ENCODE measurements at places on chromosomes 1 and 21.

DNA sequence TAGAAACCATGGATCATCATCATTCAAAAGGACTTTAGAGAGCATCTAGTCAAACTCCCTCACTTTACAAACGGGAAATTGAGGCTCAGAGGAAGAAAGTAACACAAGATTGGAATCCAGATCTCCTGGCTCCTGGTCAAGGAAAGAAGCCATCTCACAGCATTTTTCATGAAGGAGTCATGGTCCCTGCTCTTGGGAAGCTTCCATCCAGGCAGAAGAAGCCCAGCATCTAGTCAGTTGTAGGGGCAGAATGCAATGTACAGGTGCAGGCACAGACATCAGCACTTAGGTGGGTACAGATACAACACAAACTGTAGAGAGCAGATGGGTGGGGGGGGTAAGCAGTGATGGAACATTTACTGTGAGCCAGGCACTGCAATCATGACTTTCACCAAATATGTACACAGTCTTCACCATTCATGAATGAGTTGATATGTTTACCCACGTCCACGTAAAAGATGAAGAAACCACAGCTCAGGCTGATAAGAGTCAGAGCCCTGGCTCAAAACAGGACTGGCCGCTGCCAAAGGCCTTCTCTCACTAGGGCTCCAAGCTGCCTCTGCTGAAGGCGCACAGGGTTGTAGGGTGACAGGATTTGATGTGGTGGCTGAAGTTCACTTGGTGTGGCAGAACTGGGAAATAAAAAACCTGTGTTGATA, 44.0 kb downstream of the OPTC start:
- no peak for DNase-seq
- no peaks in the 10 kb centered on the region for H3K36me3 ChIP-seq
- no peaks in the 10 kb centered on the region for H3K4me1 ChIP-seq
- H3K27me3 ChIP-seq: peaks cover 3% of the 10 kb centered on the region

DNA sequence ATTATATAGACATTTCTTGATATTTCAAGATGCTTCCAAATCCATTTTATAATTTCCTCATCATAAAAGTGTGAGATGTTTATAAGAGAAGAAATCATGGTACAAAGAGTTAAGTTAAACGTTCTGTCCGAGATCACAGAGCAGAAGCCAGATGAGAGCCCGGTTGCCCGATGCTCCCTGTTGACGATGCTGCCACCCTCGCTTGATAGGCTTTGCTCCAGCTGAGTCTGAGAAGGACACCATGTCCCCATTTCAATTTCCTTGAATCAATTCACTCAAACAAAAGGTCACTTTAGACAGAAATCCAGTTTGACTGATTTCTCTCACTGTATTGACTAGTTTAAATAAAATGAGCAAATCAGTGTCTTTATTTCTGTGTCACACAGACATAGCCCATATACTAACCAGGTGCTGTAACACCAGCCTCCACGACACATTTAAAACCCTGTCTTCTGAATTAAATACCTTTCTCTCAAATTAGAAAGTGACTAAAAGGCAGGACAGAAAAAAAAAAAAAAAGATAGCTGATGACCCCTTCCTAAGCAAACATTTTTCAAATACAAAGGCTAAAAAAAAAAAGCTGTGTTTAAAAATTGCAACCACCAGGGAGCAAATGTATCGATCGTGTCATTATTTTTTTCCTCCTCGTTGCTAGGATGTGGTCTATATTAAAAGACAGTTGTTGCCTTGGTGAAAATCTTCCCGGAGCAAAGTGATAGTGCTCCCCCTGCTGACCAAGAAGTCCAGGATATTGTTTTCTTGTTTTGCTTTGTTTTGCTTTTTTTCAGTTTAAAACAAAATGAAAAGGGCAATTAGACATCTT, 35.2 kb downstream of the DNASE2B start:
- peaks cover 2% of the 10 kb centered on the region for H3K27me3 ChIP-seq
- peak overlapping the region; percentile 63 for H3K4me3 ChIP-seq
- peaks cover 6% of the 10 kb centered on the region for H3K4me1 ChIP-seq
- peak overlapping the region; percentile 40 for H3K27ac ChIP-seq

- no peak for DNase-seq
- no peaks in the 10 kb centered on the region for H3K36me3 ChIP-seq
- no peak overlapping the region for H3K27ac ChIP-seq
- H3K27me3 ChIP-seq: no peaks in the 10 kb centered on the region
- H3K4me3 ChIP-seq: no peak overlapping the region
Observed at GRCh38 chr1:118621839-118622238, 366.3 kb downstream of the TBX15 start.

- no peaks in the 10 kb centered on the region for H3K36me3 ChIP-seq
- peaks cover 48% of the 10 kb centered on the region for H3K27me3 ChIP-seq
- no peak overlapping the region for H3K4me3 ChIP-seq
Observed at GRCh38 chr1:157105988-157106812, 6.6 kb upstream of the ETV3L start.

- H3K4me3 ChIP-seq: no peak overlapping the region
- H3K4me1 ChIP-seq: peaks cover 8% of the 10 kb centered on the region
- no peak overlapping the region for H3K27ac ChIP-seq
- no peaks in the 10 kb centered on the region for H3K36me3 ChIP-seq
- no peak for DNase-seq
- H3K27me3 ChIP-seq: peaks cover 15% of the 10 kb centered on the region
Observed at GRCh38 chr1:94808669-94809068, 11.5 kb upstream of the SLC44A3 start.

- H3K27me3 ChIP-seq: no peaks in the 10 kb centered on the region
- DNase-seq: no peak
- H3K36me3 ChIP-seq: peaks cover 38% of the 10 kb centered on the region
- H3K4me3 ChIP-seq: peak overlapping the region; percentile 79
Observed at GRCh38 chr1:167446966-167447365, 71.4 kb downstream of the CD247 start.

DNA sequence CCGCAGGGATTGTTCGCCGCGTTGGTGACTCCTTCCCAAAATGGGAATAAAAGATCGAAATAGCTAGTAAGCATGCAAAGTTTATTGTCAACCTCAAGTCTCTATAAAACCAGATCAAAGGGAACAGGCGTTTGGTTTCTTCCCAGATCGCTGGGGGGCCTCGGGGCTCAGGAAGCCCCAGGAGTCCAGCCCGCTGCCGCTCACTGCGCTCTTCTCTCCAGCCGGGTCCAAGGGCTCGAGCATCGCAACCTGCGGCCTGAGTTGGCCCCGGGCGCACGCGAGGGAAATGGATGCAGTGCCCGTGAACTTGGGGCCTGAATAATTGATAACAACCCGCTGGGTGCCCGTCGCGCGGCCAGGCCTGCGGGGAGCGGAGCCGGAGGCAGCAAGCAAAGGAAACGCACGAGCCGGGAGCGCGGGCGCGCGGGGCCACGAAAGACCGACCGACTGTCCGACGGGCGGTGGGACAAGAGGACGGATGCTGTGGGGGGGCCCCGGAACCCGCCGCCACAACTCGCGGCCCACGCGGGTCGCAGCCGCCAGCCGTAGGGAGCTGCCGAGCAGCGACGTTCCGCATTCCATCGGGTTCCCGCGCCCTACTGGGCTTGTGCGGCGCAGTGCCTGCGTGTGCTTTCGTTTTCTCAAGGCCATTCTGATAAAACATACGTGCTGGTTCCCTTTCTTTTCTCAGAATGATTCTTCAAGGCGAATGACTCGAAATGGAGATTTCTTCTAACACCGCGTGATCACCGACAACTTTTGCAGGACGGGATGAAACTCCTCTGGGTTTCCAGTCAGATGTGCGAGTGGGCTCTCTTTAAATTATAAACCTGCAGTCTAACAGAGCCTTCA, 14.0 kb upstream of the ALX3 start:
- DNase-seq: peak; percentile 83
- peak overlapping the region; percentile 54 for H3K27ac ChIP-seq
- peaks cover 19% of the 10 kb centered on the region for H3K4me1 ChIP-seq

DNA sequence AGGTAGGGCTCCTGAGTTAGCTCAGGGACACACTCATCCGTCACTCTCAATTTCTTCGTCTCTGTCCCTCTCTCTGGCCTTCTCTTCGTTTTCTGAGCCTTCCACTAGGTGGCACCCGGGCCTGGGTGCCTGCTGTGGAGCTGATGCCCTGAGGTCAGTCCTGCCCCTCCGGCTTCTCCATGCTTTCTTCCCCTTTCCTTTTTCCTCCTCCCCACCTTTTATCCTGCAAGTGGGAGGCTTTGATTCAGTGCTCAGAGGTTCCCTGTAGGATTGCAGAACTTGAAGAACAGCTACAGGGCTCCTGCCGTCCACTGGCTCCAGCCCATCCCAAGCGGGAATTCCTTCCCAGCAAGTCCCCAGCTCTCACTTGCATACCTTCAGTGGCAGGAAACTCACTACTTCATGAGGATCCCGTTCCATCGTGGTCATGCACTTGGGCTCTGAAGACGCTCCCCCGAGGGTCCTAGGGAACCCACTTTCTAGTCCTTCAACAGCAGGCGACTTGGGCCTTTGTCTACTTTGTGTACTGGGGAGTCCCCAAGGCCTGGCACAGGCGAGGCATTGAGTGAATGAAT, 45.6 kb downstream of the SRRM1 start:
- H3K4me1 ChIP-seq: peaks cover 2% of the 10 kb centered on the region
- peaks cover 7% of the 10 kb centered on the region for H3K27me3 ChIP-seq
- DNase-seq: peak; percentile 89
- no peak overlapping the region for H3K4me3 ChIP-seq
- H3K27ac ChIP-seq: no peak overlapping the region
- H3K36me3 ChIP-seq: no peaks in the 10 kb centered on the region

DNA sequence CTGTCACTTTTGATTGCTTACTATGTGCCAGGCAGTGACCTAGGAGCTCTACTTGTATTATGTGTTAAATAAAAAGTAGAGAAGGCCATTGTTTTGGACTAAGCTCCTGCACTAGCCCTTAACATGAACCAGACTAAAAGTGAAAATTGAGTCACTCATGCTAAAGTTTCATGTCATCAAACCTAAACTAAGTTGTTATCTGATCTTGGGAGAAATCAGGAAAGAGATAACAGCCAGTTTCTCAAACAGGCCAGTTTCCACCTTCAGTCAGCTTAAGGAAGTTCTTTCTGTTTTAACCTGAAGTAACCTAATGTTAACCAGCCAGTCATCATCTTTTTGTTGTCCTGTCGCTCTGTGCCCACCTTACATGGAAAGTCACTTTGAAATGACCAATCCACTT, 102.1 kb upstream of the MARK1 start:
- no peak overlapping the region for H3K4me3 ChIP-seq
- H3K36me3 ChIP-seq: no peaks in the 10 kb centered on the region
- no peaks in the 10 kb centered on the region for H3K4me1 ChIP-seq
- no peak for DNase-seq
- H3K27ac ChIP-seq: no peak overlapping the region

DNA sequence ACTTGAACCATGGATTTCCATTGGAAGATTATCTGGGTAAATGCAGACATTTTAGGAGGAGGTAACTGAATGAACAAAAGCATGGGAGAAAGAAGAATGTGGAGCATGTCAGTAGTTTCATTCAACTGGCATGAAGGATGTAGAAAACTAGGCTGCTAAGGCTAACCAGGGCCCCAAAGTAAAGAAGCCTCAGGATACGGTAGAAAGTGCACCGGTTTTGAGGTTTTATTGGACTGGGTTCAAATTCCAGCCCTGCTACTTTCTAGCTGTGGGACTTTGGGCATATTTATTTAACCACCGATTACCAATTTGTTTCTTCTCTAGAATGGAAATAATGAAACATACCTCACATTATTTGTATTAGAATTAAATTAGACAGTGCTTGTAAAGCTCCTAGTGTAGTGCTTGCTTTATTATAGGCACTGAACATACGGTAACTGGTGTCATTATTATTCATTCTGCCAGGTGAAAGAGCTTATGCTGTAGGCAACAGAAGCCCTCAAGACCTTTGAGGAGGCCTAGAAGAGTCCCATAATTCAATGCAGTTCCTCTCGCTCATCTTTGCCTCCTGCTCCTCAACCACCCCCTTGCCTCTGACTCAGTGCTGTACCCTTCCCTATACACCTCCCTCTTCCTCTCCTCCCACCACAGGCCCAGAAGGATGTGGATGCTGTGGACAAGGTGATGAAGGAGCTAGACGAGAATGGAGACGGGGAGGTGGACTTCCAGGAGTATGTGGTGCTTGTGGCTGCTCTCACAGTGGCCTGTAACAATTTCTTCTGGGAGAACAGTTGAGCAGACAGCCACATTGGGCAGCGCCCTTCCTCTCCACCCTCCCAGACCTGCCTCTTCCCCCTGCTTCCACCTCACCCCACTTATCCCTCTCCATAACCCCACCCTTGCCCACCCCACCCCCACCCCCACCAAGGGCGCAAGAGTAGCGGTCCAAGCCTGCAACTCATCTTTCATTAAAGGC, 2.5 kb upstream of the CHTOP start:
- peaks cover 24% of the 10 kb centered on the region for H3K4me1 ChIP-seq
- H3K27ac ChIP-seq: peak overlapping the region; percentile 61
- no peak overlapping the region for H3K4me3 ChIP-seq
- DNase-seq: no peak
- peaks cover 17% of the 10 kb centered on the region for H3K36me3 ChIP-seq
- H3K27me3 ChIP-seq: no peaks in the 10 kb centered on the region

DNA sequence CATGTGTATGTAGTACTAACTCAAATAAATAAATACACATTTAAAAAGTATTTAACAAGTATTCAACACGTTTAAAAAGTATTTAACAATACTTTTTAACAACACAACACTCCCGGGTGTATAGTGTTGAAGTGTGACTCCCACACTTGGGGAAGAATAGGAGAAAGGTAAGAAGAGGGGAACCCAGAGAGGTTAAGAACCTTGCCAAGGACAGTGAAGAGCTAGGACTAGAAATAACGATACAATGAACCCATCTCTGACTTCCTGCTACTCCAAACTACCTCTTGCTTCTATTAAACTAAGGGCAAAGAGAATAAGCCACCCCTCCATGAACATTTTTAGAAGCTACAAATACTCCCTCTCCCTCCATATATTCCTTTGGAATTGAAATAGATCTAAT, 1.7 kb upstream of the GFI1 start:
- peaks cover 30% of the 10 kb centered on the region for H3K4me1 ChIP-seq
- DNase-seq: peak; percentile 57
- H3K36me3 ChIP-seq: peaks cover 26% of the 10 kb centered on the region
- no peaks in the 10 kb centered on the region for H3K27me3 ChIP-seq
- peak overlapping the region; percentile 95 for H3K4me3 ChIP-seq
- H3K27ac ChIP-seq: peak overlapping the region; percentile 86

DNA sequence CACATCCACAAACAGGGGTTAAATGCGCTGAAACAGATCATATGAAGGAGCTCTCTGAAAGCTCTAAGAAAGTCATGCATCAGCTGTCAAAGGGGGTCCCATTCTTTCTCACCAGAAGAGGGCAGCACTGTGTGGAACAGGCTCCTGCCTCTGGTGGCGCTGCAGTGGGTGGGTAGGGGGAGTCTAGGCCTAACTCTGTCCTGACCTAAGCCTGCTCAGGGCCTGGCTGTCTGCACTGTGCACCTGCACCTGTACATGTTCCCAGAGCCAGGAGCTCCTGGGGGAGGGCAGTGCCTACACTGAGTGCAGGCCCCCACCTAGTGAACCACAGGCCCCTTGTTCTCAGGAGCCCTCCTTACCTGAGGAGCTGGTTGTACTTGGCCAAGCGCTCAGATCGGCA, 16.0 kb downstream of the ENO1 start:
- no peaks in the 10 kb centered on the region for H3K27me3 ChIP-seq
- H3K4me1 ChIP-seq: peaks cover 41% of the 10 kb centered on the region
- H3K36me3 ChIP-seq: peaks cover 90% of the 10 kb centered on the region
- peak overlapping the region; percentile 42 for H3K27ac ChIP-seq
- DNase-seq: peak; percentile 81
- no peak overlapping the region for H3K4me3 ChIP-seq

GRCh38 chr1:101738475-101738874, 258.3 kb downstream of the OLFM3 start:
- H3K27me3 ChIP-seq: no peaks in the 10 kb centered on the region
- no peak overlapping the region for H3K4me3 ChIP-seq
- DNase-seq: no peak
